ENCODE measurements at places on chromosomes 2 and 18.
A peak's percentile ranks its signal among the peaks of the same experiment; 100 is the strongest.

GRCh38 chr18:60123031-60123430 lies 223.2 kb downstream of the PMAIP1 start:
- no peak for DNase-seq

DNA sequence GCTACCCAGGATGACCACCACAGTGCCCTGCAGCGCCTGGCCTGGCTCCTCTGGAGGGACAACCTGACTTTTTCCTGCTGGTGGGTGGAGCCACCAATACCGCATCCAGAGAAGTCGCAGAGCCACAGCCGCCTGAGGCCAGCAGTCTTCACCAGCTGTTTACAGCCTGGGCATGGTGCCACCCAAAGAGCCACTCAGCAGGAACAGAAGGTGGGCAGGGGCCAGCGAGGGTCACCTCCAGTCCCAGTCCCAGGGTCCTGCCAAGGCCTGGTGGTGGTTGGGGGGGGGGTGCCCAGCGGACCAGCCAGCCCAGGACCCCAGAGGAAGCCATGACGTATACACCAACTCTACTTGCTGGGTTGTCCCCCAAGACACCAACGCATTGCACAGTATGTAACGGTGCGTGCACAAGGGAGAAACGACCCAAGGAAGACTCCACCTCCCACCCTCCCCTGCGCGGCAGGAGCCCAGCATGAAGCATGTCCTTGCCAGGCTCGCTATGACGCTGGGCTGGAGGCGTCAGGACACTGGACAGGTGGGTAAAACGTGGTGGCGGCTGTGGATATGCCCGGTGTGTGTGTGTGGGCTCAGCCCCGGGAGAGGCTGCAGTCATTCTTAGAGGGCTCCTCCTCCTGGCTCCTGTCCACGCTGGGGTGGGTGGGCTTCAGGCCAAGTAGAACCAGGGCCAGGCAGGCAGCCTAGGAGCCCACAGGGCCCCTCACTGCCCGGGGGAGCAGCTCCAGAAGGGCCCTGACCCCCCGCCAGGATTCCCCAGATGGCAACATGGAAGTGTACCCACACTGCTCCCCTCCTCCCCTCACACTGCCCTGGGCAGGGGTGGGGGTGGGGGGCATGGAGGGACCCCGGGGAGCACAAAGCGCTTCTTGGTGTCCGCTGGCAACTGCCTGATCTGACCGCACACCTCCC lies 49.3 kb downstream of the HS6ST1 start:
- no peak for DNase-seq

- DNase-seq, result no peak
These were observed 18.0 kb downstream of the RBM44 start for GRCh38 chr2:237816531-237816930.

- no peak for DNase-seq
These were observed 194.5 kb downstream of the RAD51AP2 start for GRCh38 chr2:17323697-17324096.

- no peak for DNase-seq
These were observed 42.0 kb upstream of the MSH2 start for GRCh38 chr2:47360927-47361326.

DNA sequence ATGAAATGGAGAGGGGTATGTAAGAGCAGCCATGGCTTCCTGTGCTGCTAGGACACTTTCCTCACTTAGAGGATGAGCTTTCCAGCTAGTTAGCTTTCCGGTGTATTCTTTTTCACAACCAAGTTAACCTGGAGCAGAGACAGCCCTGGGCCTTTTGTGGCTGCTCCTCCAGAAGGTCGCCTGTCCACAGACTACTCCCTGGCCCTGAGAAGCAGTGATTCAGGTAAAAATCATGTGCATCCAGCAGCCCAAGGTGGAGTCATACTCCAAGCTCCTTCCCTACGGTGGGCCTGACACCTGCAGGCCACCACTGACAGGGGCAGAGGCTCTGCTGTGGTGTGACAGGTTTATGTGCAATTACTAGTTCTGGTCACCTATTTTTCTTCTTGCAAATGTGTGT lies 187.2 kb downstream of the ANKRD30B start:
- no peak for DNase-seq

- no peak for DNase-seq
These were observed 25.4 kb downstream of the GREB1 start for GRCh38 chr2:11559066-11559785.

DNA sequence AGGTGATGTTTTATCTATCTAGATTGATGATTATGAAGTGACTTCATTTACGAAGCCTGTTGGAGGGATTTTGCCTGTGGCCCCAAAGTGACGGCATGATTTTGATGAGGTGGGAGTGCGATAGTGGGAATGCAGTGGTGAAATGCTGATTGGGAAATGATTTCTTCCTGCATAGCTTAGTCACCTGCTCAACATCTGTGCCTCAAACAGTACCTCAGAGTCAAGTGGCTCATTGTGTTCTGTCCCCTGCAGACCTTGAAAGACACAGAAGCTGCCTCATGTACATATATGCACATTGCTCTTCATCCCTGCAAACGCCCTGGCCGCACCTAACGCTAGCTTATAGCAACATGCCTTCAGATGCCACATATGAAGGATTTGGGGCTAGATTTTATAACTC lies 201.2 kb downstream of the TPGS2 start:
- DNase-seq, result no peak

- no peak for DNase-seq
These were observed 1.2 kb downstream of the MAL start for GRCh38 chr2:95026471-95027368.

GRCh38 chr2:9539531-9539930 lies 16.1 kb downstream of the ADAM17 start:
- DNase-seq, result no peak

GRCh38 chr2:219142329-219142728 lies 18.3 kb downstream of the NHEJ1 start:
- peak; percentile 36 for DNase-seq

- DNase-seq, result no peak
These were observed 142.2 kb downstream of the RAPGEF4 start for GRCh38 chr2:172877826-172878225.

- no peak for DNase-seq
These were observed 294.1 kb upstream of the FANCL start for GRCh38 chr2:58535182-58535581.

DNA sequence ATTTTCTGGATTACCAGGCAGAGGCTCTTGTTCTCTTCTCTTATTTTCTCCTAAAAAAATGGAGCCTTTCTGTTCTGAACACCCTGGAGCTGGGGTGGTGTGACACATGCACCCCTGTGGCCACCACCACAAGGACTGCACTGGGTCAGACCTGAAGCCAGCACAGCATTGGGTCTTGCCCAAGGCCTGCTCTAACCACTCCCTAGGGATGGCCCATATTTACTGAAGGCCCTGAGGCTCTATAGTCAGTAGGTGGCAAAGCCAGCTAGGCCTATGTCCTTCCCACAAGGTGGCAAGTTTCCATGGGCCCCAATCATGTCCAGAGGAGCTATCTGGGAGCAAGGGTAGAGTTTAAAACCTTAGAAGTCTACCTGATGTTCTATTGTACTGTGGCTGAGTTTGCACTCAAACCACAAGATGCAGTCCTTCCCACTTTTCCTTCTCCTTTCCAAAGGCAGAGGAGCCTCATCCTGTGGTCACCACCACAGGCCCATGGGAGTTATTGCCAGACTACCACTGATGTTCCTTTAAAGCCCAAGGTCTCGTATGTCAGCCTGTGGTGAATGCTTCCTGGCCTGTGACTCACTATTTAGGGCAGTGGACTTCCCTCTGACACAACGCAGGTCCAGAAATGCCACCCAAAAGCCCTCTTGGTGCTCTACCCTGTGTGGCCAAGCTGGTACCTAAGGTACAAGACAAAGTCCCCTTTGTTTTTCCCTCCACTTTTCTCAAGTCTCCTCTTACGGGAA lies 15.0 kb upstream of the FMNL2 start:
- no peak for DNase-seq

DNA sequence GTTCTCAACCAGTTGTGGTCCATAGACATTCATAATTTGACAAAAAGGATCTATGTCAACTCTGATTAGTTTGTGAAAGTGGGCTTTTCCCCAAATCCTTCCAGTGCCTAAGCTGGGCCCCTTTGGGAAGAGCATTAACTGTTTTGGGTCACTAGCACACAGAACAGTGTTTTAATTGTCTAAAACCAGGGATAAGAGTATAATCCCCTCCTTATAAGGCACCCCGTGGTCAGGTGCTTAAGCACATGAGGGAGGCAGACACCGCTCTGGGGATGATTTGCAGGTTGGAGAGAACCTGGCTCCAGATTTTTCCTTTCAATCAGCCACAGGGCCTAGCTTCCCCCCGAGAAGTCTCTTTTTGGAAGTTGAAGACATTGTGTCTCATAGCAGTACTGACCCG lies 53.6 kb upstream of the RFX8 start:
- DNase-seq, result no peak

DNA sequence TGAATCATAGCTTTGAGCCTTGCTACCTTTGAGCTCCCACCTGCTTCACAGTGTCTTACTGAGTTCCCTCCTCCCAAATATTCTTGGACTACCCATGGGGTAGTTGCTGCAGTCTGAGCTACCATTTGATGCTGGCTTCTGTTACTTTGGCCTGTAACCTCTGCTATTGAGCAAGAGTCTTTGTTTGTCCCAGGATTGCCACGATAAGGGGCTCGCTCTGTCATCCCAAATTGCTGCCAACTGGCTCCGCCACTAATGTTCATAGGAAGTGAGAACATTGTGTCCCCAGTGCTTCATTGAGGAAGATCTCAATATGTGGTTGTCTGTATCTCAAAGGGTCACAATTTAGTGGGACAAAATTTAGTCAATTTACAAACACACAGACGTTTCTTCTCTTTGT lies 103.8 kb downstream of the TRIM43 start:
- no peak for DNase-seq

- no peak for DNase-seq
These were observed 6.8 kb upstream of the HS1BP3 start for GRCh38 chr2:20657522-20658235.

GRCh38 chr2:216858312-216858711 lies 1.6 kb downstream of the TNP1 start:
- no peak for DNase-seq

GRCh38 chr2:237315170-237315828 lies 98.7 kb downstream of the COL6A3 start:
- no peak for DNase-seq

DNA sequence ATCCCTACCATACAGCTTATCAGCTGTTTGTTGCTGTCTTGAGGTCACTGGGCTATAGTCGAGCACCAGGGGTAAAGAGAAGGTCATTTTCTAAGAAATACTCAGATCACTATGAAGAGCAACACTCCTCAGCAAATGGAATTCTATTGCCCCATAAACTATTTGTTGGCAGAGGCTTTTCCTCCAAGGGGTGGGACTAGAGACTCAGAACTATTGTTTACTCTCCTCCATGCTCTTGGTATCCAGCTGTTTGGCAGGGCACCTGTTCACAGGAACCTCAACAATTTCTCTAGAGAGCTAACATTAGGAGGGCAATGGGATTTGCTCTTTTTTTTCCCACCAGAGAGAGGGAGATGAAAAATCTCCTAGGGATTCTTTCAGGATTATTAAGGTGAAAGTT lies 249.1 kb upstream of the SPRED2 start:
- no peak for DNase-seq

GRCh38 chr2:197266477-197266876 lies 44.1 kb downstream of the ANKRD44 start:
- DNase-seq, result no peak

GRCh38 chr2:84472856-84473565 lies 13.9 kb upstream of the SUCLG1 start:
- no peak for DNase-seq

DNA sequence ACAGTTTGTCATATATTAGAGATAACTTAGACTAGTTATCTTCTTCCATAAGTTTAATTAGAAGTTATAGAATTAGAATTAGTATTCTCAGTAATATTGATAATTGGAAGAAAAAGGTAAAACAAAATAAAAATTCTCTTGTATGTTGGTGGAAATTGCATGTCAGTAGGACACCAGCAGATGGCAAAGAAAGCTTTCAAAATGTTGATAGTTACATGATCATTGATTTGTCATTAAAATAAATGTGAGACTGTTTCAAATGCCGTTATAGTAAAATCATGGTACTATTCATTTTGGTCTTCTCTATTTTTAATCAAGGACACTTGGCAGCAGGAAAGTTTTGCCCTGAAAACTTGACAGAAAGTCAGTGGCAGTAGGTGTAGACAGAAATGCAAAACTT lies 270.2 kb downstream of the TGIF1 start:
- DNase-seq, result no peak

- DNase-seq, result no peak
These were observed 57.8 kb upstream of the NABP1 start for GRCh38 chr2:191620144-191620543.

DNA sequence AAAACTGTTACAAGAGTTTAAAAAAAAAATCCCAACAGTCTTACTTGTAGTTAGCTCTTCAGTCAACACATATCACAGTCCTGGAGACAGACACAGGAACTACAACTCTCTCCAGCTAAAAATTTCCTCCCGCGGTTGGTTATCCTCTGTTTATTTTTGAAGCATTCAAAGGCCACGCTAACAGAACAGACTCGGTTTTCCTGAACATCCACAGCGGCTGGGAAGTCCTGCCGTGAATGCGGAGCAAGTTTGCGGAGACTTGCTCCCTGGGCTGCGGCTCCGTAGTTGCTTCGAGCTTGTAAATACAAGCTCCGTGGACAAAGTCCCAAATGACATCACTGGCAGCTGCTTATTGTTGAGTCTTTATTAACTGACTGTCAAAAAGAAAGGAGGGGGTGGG lies at the start of gene NCKAP5:
Gene NCKAP5 (minus strand): TSS at position 292 of the 400 bp plus-strand sequence. CDS start 50,937 bp downstream, outside the sequence.
- no peak for DNase-seq

DNA sequence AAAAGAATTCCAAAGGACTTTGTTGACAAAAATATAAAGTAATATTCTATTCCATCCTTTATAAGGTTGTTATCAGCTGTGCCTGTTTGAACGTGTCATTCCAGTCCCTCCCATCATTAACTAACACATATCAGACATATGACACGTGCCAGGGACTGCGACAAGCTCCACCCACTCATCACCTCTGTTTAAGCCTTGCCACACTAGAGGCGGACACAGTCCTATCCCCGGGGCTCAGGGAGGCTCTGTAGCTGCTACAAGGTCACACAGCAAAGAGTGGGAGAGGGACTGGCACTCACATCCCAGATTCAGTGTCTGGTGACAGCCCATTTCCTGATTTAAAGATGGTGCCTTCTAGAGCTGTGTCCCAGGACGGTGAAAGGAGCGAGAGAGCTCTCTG lies 30.0 kb downstream of the TBC1D8 start:
- no peak for DNase-seq

- no peak for DNase-seq
These were observed 180.2 kb downstream of the THADA start for GRCh38 chr2:43415592-43415991.

- peak; percentile 3 for DNase-seq
These were observed 59.1 kb upstream of the BOD1L2 start for GRCh38 chr18:57087644-57088376.

- peak; percentile 39 for DNase-seq
These were observed 257.5 kb upstream of the FN1 start for GRCh38 chr2:215693193-215693998.

GRCh38 chr2:190838492-190838910 lies 42.1 kb upstream of the GLS start:
- no peak for DNase-seq

- no peak for DNase-seq
These were observed 424.2 kb downstream of the TGIF1 start for GRCh38 chr18:3874125-3874524.

- DNase-seq, result no peak
These were observed 7.4 kb upstream of the FHL2 start for GRCh38 chr2:105406221-105406620.

Measured in HTR-8/SVneo (cell line).